ENCODE measurements at places on chromosomes 7 and 10.

GRCh38 chr10:96017191-96017687 lies 26.1 kb upstream of the CCNJ start:
- DNase-seq, result no peak

DNA sequence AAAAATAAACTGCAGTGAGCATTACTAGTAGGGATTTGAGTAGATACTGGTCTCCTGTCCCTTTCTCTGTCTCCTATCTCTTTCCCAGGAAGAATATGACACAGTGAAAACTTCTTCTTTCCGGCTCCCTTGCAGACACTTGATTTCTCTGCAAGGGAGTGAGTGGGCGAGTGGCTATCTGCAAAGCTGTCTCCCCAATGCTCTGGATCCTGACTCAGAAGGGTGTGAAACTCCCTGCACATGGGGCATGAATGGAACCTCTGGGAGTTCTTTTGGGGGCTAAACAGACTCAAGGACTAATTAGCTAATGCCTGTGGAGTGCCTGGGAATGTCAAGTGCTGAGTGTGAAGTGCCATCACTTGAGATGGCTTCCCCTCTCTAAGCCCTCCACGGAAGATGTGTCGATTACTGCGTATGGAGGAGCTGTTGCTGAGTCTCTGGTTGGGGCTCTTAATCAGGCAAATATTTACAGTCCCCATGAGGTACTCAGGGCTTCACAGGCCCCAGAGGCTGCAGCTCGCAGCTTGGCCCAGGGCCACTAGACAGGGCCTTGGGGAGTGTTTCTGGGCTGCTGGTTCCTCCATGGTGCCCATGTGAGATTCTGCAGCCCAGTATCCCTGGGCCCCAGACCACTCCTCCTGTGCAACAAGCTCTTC lies 139.8 kb downstream of the RPS24 start:
- DNase-seq, result no peak

- no peak for DNase-seq
Measured at GRCh38 chr10:124724279-124725027, 19.7 kb downstream of the FAM53B start.

DNA sequence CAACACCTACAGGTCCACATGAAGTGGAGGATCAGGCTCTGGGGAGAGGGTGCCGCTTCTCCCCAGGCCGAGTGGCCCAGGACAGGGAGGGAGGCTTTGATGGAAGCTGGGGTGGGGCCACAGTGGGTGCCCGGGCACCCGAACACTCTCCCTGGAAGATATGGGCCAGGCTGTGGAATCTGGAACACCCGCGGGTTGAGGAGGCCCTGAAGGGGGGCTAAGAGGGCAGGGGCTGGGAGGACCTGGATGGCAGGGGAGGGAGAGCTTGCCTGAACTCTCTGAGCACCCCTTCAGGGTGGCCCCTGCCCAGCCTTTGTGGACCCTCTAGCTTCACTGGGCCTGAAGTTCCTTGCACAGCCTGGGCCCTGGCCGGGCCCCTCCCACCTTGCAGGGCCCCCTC lies 4.5 kb upstream of the NKX6-2 start:
- no peak for DNase-seq

GRCh38 chr7:67593794-67594193 lies 597.2 kb downstream of the TYW1 start:
- no peak for DNase-seq

DNA sequence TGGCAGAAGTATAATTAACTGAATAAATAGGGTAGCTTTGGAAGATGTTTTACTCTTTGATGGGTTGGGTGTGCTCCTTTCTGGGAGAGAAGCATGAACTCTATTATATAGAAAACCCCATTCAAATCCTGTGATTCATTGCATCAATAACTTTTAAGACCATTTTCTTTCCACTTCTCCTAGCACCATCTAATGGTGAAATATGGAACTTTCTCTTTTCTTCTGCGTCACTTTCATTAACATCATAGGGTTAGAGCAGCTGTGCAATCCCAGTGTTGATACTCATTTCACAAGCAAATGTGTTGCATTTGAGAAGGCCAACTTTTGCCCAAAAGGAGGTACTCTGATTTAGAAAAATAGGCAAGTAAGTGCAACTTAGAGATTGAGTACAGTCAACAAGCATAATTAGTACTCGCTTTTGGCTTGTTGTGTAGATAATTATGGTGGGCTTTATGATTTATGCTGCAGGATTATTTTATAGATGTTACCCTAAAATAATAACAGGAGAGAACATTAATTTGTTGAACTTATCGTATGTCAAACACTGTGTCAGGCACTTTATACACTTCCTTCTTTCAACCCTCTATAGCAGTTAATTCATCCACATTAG lies 92.9 kb downstream of the CPED1 start:
- DNase-seq, result no peak

DNA sequence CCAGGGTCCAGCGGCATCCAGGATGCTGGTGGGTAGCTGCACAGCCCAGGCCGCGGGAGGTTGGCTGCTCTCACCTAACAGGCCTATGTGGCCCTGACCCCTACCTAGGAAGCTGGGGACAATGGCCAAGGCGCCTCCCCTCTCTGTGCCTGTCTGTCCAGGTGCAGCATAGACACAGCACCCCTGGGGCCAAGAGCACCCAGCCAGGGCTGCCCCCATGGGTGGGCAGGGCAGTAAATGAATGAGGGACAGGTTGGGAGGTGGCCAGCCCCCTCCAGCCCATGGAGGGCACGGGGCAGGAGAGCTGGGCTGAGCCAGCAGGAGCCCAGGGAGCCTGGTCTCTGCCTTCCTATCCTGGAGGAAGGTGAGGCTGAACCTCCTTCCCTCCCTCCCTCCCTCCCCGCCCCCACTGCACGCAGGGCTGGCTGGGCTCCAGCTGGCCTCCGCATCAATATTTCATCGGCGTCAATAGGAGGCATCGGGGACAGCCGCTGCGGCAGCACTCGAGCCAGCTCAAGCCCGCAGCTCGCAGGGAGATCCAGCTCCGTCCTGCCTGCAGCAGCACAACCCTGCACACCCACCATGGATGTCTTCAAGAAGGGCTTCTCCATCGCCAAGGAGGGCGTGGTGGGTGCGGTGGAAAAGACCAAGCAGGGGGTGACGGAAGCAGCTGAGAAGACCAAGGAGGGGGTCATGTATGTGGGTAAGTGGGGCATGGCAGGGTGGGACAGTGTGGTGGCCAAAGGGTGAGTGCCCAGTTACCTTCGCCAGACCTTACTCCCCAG lies at the start of gene SNCG:
SNCG (plus strand) TSS at position 484 of the 785 bp plus-strand sequence; CDS start at position 583, 99 bp downstream.
- DNase-seq, result no peak

DNA sequence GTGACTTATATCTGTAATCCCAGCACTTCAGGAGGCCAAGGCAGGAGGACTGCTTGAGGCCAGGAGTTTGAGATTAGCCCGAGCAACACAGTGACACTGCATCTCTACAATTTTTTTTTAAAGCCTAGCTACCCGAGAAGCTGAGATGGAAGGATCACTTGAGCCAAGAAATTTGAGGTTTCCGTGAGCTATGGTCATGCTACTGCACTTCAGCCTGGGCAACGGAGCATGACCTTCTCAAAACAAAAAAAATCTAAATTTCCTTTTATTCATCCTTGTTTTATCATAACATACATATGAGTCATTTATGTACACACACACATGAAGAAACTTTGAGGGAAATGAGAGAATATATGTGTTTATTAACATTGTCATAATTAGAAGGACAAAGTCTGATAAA lies 277.5 kb upstream of the MAGI2 start:
- DNase-seq, result no peak

- no peak for DNase-seq
Measured at GRCh38 chr10:106565546-106565945, 599.0 kb downstream of the SORCS1 start.

GRCh38 chr7:139582671-139583155 lies 59.2 kb downstream of the CLEC2L start:
- DNase-seq, result no peak

- DNase-seq, result no peak
Measured at GRCh38 chr7:12320241-12320986, 83.3 kb downstream of the VWDE start.

Measured in stimulated activated CD4-positive, alpha-beta T cell treated with anti-CD3 and anti-CD28 coated beads, Interleukin-15, amount 100 ng/mL, for 1 hour (primary cell).